ENCODE measurements at places on chromosomes 4 and X. TPM values are rescaled to one million over a fixed set of nuclear protein-coding genes. Genes with fewer than 3 reads are reported as not detected.

- no peak for DNase-seq
Observed at GRCh38 chr4:70619288-70619687, 9.3 kb upstream of the ENAM start.

DNA sequence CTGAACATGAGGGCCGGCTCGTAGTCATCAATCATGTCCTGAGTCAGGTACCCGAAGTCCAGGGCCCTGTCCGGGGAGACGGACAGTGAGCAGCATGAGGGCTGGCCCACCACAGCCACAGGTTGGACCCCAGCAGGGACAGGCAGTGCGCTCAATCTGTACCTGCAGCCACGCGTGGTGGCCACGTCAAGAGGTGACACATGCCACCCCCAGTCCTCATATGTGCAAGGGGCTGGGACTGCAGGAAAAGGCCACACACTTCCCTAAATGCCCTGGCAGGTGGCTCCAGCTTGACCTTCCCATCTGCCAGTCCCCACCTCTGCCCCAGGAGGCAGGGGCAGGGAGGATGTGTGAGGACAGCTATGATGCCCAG is 73.8 kb upstream of the MXD4 start:
- peak; percentile 37 for DNase-seq

DNA sequence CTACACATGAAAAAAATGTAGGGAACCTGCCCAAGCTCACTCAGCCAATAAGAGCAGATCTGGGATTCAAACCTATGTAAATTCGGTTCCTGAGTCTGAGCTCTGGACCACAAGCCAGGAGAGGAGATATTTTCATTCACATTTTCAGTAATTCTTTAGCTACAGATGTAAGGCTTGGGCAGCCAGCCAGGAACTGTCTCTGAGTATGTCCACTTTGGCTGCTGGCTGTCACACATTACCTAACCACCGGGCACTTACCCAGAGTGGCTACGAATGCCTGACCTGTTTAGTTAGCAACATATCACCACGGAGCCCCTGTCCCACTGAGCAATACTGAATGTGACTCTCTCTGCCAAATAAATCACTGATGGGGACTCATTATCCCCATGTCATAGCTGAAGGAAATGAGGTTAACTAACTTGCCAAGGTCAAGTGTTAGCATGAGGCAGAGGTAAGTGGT is 15.3 kb downstream of the USP46 start:
- DNase-seq, result no peak

The SLC16A2 gene
- 0.12 TPM for total RNA-seq

The NEIL3 gene
- total RNA-seq, result 40.5 TPM

DNA sequence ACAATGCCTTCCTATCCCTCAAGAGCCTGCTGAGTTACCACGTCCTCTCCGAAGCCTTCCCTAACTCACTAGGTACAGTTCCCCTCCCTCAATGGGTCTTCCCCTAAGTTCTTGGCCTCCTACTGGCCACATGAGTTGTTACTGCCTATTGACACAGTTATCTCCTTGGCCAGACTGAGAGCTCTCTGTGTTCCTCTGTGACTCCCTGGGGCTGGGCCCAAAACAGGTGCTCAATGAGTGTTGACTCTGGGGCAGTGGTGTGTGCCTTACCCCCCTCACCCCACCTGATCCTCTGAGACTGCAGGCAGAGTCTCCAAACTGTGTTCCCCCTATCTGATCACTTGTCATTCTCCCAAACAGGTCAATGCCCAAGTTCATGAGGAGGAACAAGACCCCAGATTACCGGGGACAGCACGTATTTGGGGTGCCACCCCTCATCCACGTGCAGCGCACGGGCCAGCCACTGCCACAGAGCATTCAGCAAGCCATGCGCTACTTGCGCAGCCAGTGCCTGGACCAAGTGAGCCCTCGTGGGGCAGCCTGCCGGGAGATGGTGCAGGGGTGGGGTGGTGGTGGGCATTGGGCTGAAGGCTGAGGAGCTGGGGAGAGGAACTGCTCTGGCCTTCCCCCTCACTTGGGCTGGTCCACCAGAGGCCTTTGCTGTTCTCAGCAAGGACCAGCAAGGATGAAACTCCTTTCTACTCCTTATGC is 72.6 kb downstream of the STARD8 start:
- no peak for DNase-seq

DNA sequence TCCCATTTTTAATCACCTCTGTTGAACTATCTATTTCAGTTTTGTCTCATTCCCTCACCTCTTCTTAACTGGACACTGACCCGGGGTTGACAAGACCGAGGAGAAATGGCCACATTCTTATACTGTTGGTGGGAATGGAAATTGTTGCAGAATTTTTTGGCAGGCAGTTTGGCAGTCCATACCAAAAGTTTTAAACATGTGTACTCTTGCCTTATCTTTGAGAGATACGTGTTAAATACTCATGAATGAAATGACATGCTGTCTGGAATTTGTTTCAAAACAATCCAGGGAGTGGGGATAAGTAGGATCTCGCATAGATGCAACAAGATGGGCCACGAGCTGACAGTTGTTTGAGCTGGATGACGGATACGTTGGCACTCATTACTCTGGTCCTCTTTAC is 12.1 kb downstream of the FGFBP1 start:
- no peak for DNase-seq

- no peak for DNase-seq
Observed at GRCh38 chrX:96314985-96315384, 369.7 kb upstream of the DIAPH2 start.

The ITM2A gene
- total RNA-seq, result 160 TPM

GRCh38 chrX:56764975-56765791 is 36.1 kb downstream of the NBDY start:
- peak; percentile 47 for DNase-seq

Data from activated CD8-positive, alpha-beta memory T cell treated with anti-CD3 and anti-CD28 coated beads, Interleukin-2, amount 10 ng/mL, durations not matched to agents 7 days and 5 days (primary cell).